ENCODE measurements at places on chromosomes 6 and 20.
A peak's percentile ranks its signal among the peaks of the same experiment; 100 is the strongest.

DNA sequence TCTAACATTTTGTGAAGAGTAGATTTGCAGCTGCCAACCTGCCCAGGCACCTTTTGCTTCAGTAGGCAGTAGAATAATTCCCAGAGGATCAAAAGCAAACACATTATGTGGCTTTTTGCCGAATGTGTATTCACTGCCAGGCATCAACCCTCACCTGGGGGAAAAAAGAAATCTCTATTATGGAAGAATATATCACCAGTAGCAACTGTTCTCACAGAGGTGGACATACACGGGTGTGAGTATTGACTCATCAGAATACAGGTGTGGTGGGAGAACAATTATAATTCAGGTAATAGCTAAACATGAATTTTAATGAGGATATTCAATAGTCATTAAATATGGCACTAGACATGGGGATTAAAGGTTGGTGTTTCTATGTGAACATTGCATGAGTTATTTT, 910.7 kb downstream of the TFAP2A start:
- DNase-seq: no peak

DNA sequence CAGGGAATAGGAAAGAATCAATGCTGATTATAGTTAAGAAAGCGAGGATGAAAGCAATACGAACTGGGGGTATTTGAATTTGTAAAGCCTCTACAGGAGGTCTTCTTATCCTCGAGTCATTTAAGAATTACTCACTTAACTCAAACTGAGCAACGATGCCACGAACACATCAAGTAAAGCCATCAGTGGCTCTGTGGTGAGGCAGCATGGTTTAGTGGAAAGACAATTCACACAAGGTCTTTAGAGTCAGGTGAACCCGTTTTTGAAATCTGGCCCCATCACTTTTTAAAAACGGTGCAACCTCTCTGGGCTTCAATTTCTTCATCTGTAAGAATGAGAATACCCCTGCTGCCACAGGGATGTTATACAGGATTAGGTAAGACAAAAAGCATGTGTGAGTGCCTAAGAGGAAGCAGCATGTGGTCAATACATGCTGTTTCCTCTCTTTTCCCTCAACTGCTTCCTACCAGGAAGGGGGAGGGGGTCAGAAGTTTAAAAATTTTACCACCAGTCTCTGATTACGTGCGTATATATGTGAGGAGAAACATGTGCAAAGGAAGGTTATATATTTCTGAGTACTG, 162.0 kb downstream of the BTBD9 start:
- no peak for DNase-seq

GRCh38 chr6:32837651-32838113, 857 bp downstream of the TAP2 start:
- no peak for DNase-seq

GRCh38 chr20:44683263-44684046, 31.7 kb upstream of the CCN5 start:
- peak; percentile 73 for DNase-seq

DNA sequence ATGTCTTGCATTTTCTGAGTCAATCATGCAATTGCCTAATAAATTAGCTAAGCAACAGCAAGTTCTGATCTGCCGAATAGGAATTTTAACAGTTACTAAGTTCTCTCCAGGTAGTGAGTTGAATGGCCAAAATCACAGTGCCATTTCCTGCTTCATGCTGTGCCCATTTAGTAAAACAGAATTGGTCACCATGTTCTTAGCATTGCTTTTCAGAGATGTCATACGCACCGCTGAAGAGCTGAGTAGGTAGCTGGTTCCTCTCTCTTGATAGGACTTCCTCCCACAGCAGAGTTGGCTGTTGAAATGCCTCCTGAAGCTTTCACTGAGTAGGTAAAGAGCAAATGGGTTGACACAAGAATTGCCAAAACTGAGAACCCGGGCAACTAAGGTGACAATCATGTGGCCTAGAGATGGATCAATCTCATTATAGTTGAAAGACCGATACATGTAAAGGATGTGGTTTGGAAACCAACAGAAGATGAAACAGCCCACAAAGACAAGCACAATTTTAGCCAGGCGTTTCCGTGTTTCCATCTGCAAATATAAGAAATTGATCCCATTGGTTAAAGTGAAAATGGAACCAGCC, 57.1 kb upstream of the GJE1 start:
- DNase-seq: no peak

DNA sequence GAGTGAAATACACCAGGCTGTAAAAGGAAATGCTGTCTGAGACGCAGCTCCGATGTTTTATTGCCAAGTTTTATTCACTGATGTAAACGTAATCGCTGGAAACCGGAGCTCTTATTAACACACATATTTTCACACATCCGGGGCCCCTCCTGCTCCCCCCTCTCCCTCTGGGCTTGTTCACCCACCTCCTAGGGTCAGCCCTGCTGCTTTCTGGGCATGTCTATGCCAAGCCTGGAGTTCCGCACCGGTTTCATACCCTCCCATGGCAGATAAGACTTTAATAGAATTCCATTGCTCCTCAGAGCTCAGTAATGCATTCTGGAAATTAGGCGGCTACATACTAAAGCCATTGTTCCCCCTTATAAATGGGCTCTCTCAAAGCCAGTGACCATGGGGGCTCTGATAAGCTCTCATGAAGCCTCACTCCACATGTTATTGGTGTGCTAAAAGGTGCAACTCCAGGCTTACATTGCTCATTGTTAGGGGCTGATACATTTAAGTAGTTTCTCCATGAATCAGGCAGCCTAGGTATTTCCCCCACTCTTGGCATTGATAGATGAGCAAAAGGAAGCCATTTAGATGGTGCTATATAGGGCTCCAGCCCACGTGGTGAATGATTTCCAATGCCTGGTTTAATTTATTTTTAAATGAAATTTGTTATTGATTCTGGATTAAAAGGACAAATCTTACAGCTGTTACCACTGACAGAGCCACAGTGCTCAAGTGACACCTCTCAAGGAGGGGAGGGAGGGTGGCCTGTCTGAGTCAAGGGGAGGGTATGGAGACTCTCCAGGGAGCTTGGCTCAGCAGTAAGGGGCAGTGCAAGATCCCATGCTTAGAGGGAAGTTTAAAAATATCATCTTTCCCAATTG, 4.5 kb upstream of the VSTM2L start:
- peak; percentile 22 for DNase-seq

DNA sequence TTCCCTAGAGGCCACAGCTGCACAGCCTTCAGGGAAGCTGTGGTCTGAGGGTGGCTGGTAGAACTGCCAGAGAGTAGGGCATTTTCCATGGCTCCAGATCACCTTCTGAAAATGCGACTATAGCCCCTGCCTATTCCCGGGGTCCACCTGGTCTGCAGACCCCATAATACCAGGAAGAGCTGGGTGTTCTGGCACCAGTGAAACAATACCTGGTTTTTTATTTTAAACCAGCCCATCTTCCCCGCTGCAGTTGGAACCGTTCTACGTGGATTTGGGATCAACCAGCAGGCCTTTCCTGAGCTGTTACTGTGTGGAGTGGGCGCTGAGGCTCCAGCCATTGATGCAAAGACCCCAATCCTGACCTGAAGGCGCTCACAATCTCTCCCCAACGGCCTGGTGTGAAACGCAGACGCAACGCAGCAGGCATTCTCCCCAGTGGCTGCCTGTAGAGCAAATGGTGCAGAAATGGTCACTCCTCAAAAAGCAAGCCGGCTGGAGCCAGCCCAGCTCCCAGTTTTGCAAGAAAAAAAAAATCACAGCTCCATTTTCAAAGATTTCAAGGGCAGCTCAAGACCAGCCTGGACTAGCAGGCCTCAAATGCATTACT, 11.3 kb downstream of the NPEPL1 start:
- DNase-seq: no peak

DNA sequence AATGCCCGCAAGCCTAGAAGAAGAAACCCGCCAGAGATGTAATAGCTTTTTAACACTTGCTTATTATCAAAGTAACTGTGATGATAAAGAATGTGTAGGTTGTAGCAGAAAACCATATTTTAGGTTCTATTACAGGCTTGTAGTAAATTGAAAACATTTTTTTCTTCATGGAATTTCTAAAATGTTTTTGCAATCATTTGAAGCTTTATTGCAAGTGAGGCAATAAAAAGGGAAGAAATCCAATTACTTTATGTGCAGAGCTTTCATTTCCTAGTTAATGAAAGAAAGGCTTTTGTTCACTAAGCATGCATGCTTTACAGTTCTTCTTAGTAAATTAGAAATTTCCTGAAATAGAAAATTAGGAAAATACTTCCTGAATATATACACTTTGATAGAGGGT, 135.1 kb downstream of the B3GAT2 start:
- no peak for DNase-seq

- no peak for DNase-seq
Observed at GRCh38 chr20:9052136-9052535, 16.8 kb upstream of the PLCB4 start.

DNA sequence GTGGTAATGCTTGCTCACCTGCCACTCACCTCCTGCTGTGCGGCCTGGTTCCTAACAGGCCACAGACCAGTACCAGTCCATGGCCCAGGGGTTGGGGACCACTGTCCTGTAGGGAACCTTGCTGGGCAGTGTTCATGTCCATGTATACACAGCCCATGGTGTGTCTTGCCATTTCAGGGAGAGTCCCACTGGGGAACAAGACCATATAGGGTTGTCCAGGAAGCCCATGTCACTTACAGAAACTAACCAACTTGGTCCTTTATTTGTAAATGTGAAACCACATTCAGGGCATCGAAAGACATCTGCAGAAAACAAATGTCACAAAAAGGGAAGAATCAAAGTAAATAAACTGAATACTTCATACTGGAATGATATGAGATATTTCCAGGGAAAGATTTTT, 179.1 kb downstream of the NFATC2 start:
- DNase-seq: no peak

GRCh38 chr6:31008165-31008564, 2.1 kb upstream of the MUC22 start:
- DNase-seq: no peak

- DNase-seq: no peak
Observed at GRCh38 chr6:136677822-136678221, 114.5 kb downstream of the MAP3K5 start.

GRCh38 chr20:45373353-45374100, 4.6 kb downstream of the TP53TG5 start:
- peak; percentile 95 for DNase-seq

- DNase-seq: no peak
Observed at GRCh38 chr20:9028419-9028818, 40.5 kb upstream of the PLCB4 start.

GRCh38 chr6:166705069-166705468, 78.0 kb upstream of the RPS6KA2 start:
- DNase-seq: no peak

GRCh38 chr6:164013480-164014208, 599.1 kb downstream of the QKI start:
- DNase-seq: no peak

DNA sequence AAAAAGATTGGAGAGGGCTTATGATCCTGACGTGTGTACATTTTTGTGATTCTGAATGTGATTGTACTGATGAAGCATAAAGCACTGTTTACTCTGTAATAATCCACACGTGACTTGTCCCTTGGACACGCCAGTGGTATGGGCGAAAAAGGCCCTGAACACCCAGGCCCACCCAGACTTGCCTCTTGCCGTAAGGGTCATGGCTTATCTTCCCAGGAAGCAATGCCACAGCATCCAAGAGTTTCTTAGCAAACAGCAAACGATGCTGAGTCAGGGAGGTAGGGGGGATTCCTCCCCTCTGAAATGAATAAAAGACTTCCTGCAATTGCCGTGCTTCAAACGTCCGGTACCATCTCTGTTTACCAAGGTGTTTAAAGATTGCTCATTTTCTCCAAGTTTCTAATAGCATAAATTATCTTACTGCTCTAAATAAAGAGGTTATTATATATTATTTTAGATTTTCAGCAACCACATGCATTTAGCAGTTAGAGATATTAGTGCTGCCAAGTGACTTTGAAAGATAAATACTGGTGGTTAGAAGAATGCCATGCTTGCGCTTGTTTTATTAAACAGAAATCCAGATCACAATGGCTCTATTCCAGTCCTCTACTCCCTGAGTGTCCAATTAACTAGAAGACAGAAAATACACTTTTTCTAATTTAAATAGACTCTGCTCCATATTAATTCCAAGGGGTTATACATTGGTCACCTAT, 212.8 kb upstream of the CST7 start:
- DNase-seq: no peak

All from activated CD4-positive, alpha-beta T cell treated with anti-CD3 and anti-CD28 coated beads for 48 hours (primary cell).